Neural progenitor cell (in vitro differentiated cells): ENCODE measurements at places on chromosomes 12 and 14.

GRCh38 chr12:109369831-109370230 lies 22.1 kb downstream of the MYO1H start:
- no peak for DNase-seq

GRCh38 chr12:58346032-58346632 lies 404.8 kb downstream of the ATP23 start:
- peak; percentile 36 for DNase-seq

DNA sequence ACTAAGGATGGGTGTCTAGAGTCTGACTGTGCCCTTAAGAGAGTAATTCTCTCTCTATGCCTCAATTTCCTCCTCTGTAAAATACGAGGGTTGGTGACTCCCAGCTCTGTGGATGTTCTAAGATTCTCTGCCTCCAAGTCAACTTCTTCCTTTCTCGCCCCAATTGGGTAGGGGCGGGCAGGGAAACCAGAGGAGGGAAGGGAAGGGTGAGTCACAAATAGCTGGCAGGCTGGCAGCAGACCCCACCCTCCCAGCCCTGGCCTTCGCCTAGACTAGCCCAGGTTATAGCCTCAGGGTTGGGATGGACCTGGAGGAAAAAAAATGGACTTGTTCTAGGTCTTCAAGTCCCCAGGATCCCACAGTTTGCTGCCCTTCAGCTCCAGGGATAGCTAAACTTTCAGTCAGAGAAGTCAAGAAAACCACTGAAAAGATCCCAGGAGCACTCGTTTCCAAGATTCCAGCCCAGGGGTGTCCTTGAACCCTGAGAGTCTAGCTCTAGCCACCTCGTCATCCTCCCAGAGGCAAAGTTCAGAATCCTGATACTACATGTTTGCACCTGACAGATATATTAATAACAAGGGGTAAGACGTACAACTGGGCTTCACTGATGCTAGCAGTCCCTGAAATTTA lies 2.3 kb downstream of the DGKA start:
- no peak for DNase-seq

DNA sequence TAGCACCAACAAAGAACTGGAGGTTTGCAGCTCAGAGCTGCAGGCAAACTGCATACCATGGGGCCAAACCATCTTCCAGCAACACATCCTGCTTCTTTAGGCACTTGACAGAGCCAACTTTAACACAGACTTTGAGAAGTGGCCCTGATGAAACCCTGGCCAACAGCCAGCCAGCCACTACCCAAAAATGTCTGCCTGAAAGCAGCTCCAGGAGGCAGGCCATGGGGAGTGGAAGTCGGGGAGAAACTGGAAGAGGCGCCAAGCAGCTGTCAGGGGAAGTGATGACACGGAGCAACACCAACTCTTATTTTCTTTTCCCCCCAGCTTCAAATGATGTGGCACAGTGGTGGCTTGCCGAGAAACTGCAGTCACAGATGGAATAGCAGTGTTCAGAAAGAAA lies 110.9 kb upstream of the PLXNC1 start:
- DNase-seq, result no peak

GRCh38 chr12:92094751-92095161 lies 50.9 kb downstream of the BTG1 start:
- DNase-seq, result no peak

- no peak for DNase-seq
These were observed 15.5 kb downstream of the GPR68 start for GRCh38 chr14:91229005-91229382.

GRCh38 chr12:71461787-71462328 lies 22.3 kb downstream of the LGR5 start:
- no peak for DNase-seq

DNA sequence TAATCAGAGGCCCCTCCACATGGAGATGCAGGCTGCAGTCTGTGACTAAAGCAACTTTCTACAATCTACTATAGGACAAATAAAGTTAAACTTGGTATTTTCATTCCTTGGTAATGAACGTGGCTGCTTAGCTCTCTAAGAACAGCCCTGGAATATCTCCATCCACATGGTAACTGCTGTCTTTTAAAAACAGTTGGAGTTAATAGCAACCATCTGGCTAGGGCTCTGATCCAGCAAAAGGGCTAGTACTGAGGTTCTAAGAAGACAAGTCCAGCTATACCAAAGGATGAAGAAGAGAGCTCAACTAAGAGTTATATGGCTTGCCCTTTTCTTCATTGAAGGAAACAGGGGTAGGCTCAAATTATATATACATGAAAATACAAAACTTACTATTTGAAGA lies 920.1 kb downstream of the FLRT2 start:
- no peak for DNase-seq

DNA sequence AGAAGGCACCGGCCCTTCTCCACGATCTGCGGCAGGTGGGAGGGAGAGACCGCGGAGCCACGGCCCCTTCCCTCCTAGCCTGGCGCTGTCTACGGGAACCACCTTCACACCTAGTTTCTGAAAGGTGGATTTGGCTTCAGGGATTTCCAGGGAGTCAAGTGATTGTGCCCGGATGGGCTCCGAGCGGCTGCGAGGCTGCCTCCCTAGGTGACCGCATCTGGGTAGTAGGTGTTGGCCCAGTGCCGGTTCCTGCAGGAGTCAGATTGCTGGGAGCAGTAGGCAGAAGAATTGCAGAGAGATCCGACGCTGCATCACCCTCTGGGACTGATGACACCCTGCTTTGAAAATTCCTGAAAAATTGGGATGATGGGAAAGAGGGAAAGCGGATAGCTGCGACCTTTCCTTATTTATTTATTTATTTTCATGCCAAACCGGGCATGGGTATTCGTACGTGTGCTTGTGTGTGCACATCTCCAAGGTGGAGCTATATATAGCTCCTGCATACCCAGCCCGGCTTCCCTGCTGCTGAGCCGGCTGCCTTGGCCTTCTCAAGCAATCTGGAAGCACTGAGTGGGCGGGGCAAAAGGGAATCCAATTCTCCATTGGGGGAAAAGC lies 1.1 kb downstream of the CNTN1 start:
- peak; percentile 60 for DNase-seq

DNA sequence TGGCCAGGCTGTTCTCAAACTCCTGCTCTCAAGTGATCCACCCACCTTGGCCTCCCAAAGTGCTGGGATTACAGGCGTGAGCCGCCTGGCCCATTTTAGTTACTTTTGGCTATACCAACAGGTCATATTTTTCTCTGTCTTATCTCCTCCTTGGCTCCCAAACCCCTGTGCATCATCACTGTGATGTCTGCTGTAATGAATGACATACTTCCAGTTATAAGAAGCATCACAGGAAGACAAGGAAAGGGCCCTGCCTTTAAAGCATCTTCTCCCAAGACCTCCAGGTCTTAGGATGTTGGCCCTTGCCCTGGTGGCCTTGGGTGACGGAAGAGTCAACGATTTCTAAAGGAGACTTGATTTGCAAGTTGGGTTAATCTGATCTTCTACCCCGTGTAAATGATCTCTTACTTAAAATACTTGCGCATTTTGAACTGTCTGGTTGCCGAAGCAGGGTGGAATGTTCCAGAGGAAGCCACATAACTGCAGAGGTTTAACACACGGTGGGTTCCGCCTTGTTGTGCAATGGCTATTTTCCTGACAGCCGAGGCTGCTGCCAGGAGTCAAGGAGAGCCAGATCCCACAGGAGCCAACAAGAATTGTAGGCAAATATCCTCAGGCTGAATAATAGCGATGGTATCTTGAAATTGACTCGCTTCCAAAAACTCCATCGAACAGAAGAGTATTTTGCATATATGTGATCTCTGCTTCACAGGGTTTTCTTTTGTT lies 55.7 kb upstream of the PLXNC1 start:
- no peak for DNase-seq

DNA sequence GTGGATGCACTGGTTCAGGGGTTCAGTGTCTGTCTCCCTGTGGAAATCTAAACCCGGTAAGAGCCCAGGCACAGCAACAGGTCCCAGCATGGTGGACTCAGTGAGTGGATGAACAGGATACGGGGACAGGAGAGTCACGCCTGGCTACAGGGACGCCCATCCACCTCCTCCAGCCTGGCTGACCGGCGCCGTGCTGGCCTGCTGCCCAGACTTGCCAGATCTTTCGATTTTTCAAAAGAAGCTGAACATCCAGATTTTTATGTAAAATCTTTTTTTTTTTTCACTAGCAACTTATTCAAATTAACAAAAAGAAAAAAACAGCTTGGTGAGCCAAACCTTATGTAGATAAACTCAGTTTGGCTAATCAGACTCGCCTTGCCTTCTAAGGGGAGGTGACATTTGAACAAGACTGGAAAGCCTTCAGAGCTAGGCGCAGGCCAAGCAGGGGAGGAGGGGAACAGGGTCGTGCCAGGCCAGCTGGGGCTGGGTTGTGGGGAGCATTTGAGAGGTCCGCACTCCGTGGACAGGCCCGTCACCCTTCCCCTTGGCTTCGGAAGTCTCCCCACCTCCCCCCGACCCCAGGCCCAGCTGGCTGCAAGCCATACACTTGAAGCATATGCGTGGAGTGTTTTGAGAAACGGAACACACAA lies 87.8 kb upstream of the NCOR2 start:
- no peak for DNase-seq

DNA sequence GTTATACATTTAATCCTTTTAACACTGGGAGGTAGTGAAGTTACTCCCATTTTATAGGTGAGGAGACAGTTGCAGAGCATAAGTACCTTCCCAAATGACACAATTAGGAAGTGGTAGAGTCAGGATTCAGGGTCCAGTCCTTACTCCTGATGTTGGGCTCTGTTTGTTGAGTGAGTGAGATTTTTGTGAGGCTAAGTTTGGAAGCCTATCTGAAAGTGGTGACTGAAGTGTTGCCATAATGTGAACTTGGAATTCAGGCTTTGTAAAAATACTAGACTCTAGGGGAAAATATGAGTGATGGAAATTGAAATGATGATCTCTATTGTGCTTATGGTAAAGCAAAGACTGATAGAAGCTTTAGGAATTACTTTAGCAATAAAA lies 2.2 kb downstream of the NUDT4 start:
- DNase-seq, result no peak

DNA sequence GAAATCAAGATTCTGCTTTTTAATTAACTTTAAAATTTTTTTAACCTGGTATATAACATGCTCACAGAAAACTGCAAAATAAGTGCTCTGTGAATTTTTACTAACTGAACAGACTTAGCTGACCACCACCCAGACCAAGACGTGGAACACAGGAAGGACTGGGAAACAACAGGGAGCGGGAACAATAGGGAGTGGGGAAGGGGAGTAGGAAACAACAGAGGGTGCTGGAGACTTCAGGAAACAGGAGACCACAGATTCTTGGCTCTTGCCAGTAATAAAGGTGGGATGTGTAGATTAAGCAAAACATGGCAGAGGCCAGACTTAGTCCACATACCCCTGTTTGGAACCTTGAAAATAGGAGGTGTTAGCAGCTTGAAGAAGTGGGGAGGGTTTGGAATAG lies 51.4 kb upstream of the TMCC3 start:
- DNase-seq, result no peak

DNA sequence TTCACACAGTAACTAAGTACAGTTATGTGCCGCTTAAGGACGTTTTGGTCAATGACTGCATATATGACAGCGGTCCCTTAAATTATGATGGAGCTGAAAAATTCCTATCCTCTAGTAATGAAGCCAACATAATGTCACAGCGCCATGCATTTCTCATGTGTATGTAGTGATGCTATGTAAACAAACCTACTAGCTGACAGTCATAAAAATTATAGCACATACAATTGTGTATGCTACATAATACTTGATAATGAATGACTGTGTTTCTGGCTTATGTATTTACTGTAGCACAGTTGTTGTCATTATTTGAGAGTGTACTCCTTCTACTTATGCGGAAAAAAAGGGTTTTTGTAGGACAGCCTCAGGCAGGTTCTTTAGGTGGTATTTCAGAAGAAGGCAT lies 99.7 kb downstream of the DACT1 start:
- no peak for DNase-seq

DNA sequence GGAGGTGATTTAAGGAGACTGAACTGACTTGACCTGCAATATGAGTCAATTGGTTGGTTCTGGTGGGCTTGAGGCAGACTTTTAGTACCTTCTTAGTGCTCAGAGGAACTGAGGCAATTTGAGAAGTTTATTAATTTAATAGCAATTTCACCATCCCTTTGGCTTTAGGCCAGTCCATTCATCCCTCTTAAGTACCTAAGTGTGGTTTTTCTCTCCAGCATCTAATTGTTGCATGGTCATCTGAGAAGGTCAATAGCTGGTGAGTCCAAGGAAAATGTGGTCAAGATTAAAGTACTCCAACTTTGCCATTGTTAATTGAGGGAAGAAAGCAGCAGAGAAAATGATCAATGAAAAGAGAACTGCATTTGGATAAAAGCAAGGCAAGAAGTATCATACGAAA lies 115.4 kb upstream of the DYRK2 start:
- no peak for DNase-seq

DNA sequence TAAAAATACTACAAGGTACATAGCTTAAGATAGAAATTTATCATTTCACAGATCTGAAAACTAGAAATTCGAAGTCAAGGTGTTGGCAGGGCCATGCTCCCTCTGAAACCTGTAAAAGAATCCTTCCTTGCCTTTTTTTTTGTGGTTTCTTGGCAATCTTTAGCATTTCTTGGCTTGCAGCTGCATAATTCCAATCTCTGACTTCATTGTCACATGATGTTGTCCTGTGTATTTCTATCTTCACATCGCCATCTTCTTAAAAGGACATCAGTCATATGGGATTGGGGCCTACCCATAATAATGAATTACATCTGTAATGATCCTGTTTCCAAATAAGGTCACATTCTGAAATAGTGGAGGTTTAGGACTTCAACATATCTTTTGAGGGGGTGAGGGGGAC lies 250.4 kb downstream of the TMTC2 start:
- DNase-seq, result no peak

DNA sequence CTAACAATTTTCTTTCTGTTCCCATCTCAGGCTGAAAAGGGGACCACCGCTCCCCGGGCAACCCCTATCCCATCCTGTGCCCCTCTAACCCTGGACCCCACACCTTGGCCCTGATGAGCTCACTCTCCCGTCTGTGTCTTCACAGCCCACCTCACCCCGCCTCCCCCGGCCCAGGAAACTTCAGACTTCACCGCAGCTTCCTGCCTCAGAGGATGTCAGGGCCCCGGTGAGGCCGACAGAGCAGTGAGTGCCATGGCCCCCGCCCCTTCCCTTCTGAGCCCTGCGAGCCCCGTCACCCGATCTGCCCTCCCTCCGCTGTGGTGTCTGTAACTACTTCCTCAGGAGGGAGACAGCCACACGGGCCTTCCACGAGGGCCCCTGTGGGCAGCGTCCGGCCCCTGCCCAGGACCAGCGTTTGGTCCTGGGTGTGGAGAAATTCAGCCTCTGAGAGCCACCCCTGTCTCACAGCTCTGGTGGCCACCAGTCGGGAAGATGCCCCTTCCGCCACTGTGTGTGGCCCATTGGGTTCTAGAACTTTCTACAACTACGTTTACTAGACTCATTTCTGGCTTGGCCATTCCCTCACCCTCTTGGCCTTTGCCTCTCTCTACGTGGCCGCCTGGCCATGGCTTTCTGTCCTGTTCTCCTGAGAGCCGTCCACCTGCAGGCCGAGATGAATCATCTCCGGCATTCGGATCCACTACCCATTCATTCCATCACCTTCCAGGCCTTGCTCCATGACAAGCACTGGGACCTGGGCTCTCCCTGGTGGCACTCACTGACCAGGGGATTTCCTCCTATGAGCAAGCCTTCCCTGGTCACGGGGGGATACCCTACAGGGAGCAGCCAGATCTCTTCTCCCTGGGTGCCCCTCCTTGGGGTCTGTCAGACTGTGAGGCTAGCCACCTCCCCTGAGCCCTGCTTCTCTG lies 3.4 kb downstream of the RHOF start:
- no peak for DNase-seq

GRCh38 chr14:63632932-63633514 lies 8.6 kb downstream of the WDR89 start:
- DNase-seq, result no peak

GRCh38 chr14:71698673-71699072 lies 233.6 kb upstream of the RGS6 start:
- DNase-seq, result no peak
